PC-3 (cell line): ENCODE measurements at places on chromosomes 1 and 21. TPM values are rescaled to one million over a fixed set of nuclear protein-coding genes. Genes with fewer than 3 reads are reported as not detected.

- H3K27me3 ChIP-seq: no peaks in the 10 kb centered on the region
- DNase-seq: no peak
- peaks cover 98% of the 10 kb centered on the region for H3K4me1 ChIP-seq
Observed at GRCh38 chr1:159915571-159916241, 9.6 kb downstream of the TAGLN2 start.

DNA sequence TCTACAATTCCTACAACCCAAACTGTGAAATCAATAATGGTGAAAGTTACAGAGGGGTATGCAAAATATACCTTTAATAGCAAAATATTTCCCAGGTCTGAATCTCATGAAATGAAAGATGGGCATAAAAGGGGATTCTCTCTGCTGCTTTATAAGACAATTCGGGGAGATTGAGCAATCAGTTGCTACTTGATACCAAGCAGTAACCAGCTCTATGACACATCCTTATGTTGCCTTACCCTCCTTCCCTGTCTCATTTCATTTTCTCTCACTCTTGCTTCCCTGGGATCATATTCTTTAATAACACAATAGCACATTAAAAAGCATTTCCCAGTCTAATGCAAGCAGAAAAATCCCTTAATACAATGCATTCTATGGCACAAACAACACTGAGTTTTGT is 29.0 kb downstream of the ZSWIM5 start:
- no peaks in the 10 kb centered on the region for H3K27me3 ChIP-seq
- H3K36me3 ChIP-seq: no peaks in the 10 kb centered on the region
- no peak overlapping the region for H3K4me3 ChIP-seq
- no peak overlapping the region for H3K27ac ChIP-seq
- DNase-seq: peak; percentile 36

DNA sequence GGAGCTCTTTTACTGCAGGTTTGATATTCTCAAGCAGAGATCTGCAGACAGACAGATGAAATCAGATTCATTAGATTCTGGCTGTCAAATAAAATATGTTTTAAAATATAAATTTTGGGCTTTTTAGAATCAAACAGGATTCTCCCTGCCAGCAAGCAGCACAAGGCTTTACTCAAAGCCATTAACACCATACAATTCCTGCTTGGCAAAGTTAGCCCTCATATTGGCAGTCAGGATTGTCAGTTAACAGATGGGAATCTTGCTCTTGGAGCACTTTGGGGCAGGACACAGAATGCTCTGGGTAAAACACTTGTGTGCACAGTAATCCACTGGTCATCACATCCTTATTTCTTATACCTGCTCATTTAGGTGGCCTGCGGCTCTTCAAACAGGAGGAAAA is 560.6 kb upstream of the BEND5 start:
- DNase-seq: no peak
- H3K36me3 ChIP-seq: no peaks in the 10 kb centered on the region
- no peak overlapping the region for H3K27ac ChIP-seq
- H3K27me3 ChIP-seq: no peaks in the 10 kb centered on the region
- peaks cover 26% of the 10 kb centered on the region for H3K4me1 ChIP-seq
- no peak overlapping the region for H3K4me3 ChIP-seq

- H3K27ac ChIP-seq: peak overlapping the region; percentile 61
- DNase-seq: peak; percentile 87
- peaks cover 27% of the 10 kb centered on the region for H3K4me1 ChIP-seq
- no peaks in the 10 kb centered on the region for H3K36me3 ChIP-seq
- H3K27me3 ChIP-seq: no peaks in the 10 kb centered on the region
- H3K4me3 ChIP-seq: peak overlapping the region; percentile 45
Observed at GRCh38 chr1:51661081-51661518, 44.2 kb downstream of the OSBPL9 start.

- no peak overlapping the region for H3K4me3 ChIP-seq
- H3K36me3 ChIP-seq: peaks cover 45% of the 10 kb centered on the region
- DNase-seq: no peak
- no peak overlapping the region for H3K27ac ChIP-seq
Observed at GRCh38 chr1:100076744-100077143, 56.0 kb downstream of the SASS6 start.

GRCh38 chr1:233843525-233844204 is 60.8 kb upstream of the SLC35F3 start:
- H3K36me3 ChIP-seq: no peaks in the 10 kb centered on the region
- H3K4me1 ChIP-seq: peaks cover 8% of the 10 kb centered on the region; the same call in 1 of the 2 replicates
- H3K4me3 ChIP-seq: no peak overlapping the region
- H3K27ac ChIP-seq: no peak overlapping the region

GRCh38 chr1:157829210-157829609 is 9.3 kb upstream of the FCRL1 start:
- peaks cover 45% of the 10 kb centered on the region for H3K27me3 ChIP-seq
- no peak overlapping the region for H3K4me3 ChIP-seq
- H3K36me3 ChIP-seq: no peaks in the 10 kb centered on the region
- no peaks in the 10 kb centered on the region for H3K4me1 ChIP-seq
- no peak overlapping the region for H3K27ac ChIP-seq

DNA sequence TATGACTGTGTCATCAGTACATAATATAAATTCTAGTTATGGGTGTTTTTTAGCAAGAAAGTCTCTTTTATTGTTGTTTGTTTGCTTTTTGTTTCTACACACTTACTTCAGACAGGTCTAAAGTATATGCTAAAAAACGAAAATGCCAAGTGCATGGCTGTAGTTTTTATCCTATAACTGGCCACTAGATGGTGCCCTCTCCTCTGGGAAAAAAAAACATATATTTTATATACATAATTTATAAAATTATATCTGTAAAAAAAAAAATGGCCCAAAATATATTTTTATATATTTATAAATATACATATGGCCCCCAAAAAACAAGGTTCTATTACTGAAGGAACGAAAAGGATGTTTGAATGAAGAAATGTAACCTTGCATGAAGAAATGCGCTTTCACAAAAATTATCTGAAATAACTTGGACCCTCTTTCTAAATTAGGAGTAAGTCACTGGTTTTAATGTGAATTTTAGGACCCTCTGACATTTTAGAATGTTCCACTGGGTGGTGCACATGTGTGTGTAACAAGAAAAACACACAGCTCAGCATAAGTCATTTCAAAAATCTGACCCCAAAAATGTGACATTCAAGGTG is 93.5 kb downstream of the TTLL7 start:
- DNase-seq: peak; percentile 51
- H3K36me3 ChIP-seq: no peaks in the 10 kb centered on the region
- H3K27me3 ChIP-seq: no peaks in the 10 kb centered on the region
- H3K4me1 ChIP-seq: peaks cover 21% of the 10 kb centered on the region
- H3K27ac ChIP-seq: no peak overlapping the region

DNA sequence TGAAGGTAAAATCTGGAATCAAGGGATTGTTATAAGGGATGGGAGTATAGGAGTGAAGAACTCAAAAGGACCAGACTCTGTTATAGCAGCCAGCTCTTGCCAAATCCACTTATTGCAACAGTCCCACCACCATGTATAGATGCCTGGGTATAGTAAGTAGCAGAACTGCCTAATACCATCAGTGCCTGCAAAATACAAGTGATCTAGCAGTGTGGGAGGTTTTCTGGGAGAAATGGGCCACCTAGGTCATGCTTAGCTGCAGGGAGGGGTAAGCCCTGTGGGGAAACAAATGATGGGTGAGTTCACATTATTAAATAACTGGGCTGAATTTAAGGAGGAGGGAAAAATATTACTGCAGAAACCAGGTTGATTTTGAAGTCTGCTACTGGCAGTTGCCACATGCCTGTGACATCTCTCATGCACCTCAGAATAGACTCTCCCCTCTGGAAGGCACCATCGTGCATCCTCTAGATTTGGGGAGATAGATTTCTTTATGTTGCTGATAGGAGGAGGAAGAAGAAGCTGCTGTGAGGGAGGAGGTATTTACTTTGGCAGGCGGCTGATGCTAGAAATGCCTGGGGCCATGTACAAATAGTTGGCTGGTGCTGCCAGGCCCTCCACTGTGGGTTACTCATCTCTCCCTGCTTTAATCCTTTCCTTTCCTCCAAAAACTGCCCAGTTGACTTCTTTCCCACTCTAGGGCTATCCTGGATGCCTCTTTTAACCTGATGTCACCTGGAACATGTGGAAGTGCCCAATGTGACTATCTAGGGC is 27.5 kb downstream of the HLX start:
- peak overlapping the region; percentile 73 for H3K27ac ChIP-seq
- H3K4me3 ChIP-seq: no peak overlapping the region
- H3K36me3 ChIP-seq: no peaks in the 10 kb centered on the region
- DNase-seq: peak; percentile 94

- H3K4me3 ChIP-seq: peak overlapping the region; percentile 13; the same call in 1 of the 2 replicates
- no peaks in the 10 kb centered on the region for H3K27me3 ChIP-seq
- peak overlapping the region; percentile 75 for H3K27ac ChIP-seq
- H3K36me3 ChIP-seq: no peaks in the 10 kb centered on the region
- H3K4me1 ChIP-seq: peaks cover 30% of the 10 kb centered on the region
- DNase-seq: peak; percentile 97
Observed at GRCh38 chr1:119686661-119687060, 25.1 kb upstream of the PHGDH start.

DNA sequence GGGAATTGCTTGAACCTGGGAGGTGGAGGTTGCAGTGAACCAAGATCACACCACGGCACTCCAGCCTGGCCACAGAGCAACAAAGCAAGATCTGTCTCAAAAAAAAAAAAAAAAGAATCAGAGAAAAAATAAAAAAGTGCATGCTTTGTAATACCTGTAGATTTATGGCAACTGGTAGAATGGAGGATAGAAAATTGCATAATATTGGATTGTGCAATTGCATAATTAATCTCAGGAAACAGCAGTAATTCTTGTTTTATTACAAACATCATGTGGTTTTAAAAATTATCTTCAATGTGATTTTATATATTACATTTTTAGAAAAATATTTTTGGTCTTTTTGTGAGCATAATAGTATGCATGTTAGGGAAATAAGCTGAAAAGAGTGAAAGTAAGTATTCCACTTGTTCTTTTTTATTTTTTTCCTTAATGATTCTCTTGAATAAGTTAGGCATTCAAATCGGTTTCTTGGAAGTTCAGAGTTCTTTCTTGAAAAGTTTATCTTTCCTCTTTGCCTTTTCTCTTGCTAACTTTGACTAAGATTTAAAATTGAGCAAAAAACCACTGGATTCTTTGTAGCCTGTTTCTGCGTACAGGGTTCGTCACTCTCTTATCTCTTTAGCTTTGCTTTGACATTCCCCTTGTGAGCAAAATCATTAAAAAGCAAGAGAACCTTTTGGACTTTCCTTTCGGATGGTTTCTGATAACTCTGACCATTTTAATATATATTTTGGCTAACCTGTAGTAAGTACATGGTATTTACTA is 127.5 kb upstream of the ADAMTS5 start:
- H3K27me3 ChIP-seq: no peaks in the 10 kb centered on the region
- H3K4me1 ChIP-seq: no peaks in the 10 kb centered on the region
- no peak overlapping the region for H3K27ac ChIP-seq

DNA sequence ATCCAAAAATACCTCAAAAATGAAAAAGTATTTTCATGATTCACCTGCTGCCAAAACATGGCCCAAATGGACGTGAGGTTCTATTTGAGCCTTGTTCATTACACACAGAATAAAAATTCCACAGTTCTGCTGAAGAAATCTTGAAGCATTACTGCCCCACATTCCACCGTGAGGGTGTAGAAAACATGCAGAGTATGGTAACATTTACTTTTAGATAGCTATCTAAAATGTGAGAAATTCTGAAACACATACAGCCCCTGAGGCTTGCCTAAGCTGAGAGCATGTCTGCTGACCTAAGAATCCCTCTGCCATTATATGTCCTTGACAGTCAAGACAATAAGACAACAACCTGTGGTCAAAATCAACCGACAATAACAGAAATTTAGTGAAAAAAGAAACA is 186.5 kb downstream of the DSCAM start:
- no peak for DNase-seq
- no peaks in the 10 kb centered on the region for H3K4me1 ChIP-seq
- no peak overlapping the region for H3K4me3 ChIP-seq
- no peak overlapping the region for H3K27ac ChIP-seq
- H3K36me3 ChIP-seq: no peaks in the 10 kb centered on the region
- no peaks in the 10 kb centered on the region for H3K27me3 ChIP-seq

DNA sequence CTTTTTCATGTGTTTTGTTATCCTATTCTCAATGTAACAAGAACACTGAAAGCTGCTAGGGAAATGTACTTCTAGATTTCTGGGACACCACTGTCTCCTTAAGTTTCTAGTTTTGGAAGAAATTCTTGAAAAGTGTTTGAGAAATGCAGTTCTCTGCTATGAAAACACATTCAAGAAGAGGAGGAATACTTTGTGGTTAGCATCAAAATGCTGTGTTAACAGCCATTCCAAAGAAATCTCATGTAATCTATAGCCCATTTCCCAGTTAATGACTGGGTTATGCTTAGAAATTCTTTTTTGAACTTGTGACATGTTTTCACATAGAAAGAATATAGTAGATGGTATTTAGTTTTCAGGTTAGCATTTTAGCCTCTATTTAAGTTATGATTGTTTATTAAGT is 6.0 kb downstream of the RAVER2 start:
- H3K36me3 ChIP-seq: no peaks in the 10 kb centered on the region
- no peaks in the 10 kb centered on the region for H3K27me3 ChIP-seq
- H3K4me1 ChIP-seq: peaks cover 9% of the 10 kb centered on the region
- DNase-seq: no peak

DNA sequence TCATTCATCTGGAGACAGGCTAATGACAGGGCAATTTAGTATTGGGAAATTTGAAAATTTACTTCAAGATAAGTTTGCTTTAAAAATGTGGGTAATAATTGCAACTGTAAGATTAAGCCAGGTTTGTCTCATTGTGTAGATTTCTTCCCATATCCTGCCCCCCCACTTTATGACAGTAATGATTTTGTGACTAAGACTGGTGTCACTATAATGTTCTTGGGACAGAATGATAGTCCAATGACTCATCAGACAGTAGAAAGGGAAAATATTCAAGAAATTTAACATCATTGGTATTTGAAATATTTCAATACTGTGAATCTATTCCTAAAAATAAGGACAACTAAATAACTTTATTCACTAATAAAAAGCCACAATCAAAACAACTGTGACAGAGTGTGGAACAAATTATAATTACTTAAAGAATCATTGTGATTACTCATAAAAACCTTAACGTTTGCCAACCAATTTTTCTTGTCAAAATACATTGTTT is 36.7 kb downstream of the FH start:
- DNase-seq: peak; percentile 100
- H3K4me1 ChIP-seq: peaks cover 58% of the 10 kb centered on the region
- H3K27me3 ChIP-seq: no peaks in the 10 kb centered on the region
- no peaks in the 10 kb centered on the region for H3K36me3 ChIP-seq

DNA sequence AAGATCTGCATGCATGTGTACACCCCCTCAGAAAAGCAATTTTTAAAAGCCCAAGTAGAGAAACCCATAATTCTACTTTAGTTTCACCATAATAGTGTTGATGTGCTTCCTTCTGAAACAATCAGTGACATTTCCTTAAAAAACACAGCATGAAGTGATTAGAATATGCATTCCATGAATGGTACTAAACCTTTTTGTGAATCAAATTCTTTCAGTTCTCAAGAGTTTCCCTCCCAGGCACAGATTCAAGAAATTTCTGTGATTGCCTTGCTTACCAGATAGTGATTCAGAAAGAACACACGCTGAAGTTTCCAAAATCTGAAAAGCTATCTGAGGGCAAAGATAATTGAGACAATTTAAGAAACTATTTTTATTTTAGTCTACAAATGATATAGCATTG is 136.4 kb upstream of the ADGRL2 start:
- H3K27me3 ChIP-seq: no peaks in the 10 kb centered on the region
- no peaks in the 10 kb centered on the region for H3K36me3 ChIP-seq
- peaks cover 18% of the 10 kb centered on the region for H3K4me1 ChIP-seq
- DNase-seq: no peak
- no peak overlapping the region for H3K27ac ChIP-seq

The SAMSN1 gene
- 0.63 TPM in 1 of 2 replicates, not detected in the other for total RNA-seq

The DDX20 gene
- 21.6 and 22.2 TPM in 2 replicates for total RNA-seq

The AMY1C gene
- not detected in 2 replicates for total RNA-seq

The NUF2 gene
- 35.6 and 62.1 TPM in 2 replicates for total RNA-seq

The CELA3B gene
- total RNA-seq: not detected in 2 replicates
